Astrocyte of the hippocampus (primary cell): ENCODE measurements at places on chromosomes 3 and 15.
A peak's percentile ranks its signal among the peaks of the same experiment; 100 is the strongest.

DNA sequence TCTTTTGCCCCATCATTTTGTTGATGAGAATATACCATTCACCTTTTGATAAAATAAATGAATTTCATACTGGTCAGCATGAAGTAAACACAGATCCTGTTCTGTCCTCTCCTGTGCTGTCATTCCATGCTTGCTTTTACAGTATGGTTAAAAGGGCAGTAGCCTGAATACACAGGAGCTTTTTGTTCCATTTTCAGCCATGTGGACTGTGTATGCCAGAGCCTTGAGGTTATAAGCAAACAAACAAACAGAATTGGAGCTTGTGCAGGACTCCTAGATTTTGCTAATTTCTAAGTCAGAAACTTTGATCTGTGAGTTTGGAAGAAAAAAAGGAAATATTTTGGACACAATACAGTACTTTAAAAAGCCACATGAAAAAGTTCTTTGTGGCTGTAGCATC is 91.9 kb downstream of the LRRC28 start:
- no peak for DNase-seq

- no peak for DNase-seq
Observed at GRCh38 chr3:100500320-100500880, 8.0 kb downstream of the TMEM45A start.

DNA sequence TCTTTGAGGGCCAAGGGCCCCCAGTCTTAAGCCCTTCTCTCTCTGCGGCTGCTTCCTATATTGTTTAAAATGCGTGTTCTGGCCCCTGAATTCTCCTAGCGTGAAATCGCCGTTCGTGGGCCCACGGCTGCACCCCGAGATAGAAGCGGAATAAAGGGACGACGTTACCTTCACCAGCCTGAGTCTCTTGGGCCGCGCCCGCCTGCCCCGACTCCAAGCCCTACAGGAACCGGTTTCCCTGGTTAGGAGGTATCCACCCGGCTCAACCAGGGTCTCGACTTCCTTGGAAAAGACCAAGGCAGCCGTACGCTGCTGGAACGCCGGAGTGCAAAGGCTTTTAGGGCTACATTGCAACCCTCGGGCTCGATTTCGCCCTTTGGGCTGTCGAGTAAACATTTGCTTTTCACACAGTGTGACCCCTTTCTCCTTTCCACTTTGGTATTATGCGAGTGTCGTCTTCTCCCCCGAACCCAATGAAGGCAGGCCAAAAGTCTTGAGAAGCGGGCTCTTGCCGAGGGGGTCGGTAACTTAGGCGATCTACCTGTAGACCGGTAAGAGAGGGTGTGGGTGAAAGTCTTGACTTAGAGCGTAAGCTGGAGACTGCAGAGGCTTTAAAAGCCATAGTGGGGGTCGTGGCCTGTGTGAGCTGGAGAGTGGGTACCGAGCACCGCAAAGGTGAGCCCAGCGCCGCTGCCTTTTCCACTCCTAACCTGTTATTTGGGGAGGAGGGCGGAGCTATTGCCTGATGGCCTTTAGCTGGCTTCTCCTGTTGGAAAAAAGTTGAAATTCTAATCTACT is 2.0 kb downstream of the TRIM71 start:
- DNase-seq: no peak

GRCh38 chr3:35537265-35537664 is 102.1 kb upstream of the ARPP21 start:
- DNase-seq: no peak

- DNase-seq: no peak
Observed at GRCh38 chr15:58463815-58464650, 32.2 kb downstream of the LIPC start.

DNA sequence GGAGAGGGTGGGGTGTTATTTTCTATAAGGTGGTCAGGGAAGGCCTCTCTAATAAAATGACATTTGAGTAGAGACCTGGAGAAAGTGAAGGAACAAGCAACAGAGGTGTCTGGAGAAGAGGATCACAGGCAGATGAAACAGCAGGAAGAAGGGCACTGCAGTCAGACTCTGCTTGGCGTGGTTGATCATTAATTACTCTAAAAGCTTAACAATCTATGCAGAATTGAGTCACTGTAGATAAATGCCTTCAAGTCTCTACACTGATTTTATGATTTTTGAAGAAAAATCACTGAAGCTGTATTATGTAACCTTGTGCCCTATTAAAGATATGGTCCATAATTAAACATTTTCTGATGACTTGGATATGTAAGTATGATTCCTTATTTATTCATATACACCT is 114.2 kb downstream of the TNIK start:
- no peak for DNase-seq

- DNase-seq: peak; percentile 3
Observed at GRCh38 chr3:176632925-176633324, 564.4 kb downstream of the TBL1XR1 start.

DNA sequence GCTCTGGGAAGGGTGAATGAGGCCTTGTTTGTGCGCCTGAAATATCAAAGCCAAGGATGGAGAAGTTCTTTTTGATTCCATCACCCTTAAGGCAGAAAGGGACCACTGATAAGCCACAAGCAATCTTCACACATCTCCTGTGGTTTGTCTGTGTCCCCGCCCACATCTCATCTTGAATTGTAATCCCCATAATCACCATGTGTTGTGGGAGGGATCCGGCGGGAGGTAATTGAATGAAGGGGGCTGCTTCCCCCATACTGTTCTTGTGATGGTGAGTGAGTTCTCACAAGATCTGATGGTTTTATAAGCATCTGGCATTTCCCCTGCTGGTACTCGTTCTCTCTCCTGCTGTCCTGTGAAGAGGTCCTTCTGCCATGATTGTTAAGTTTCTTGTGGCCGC is 329.6 kb upstream of the RGMA start:
- no peak for DNase-seq

- DNase-seq: peak; percentile 95
Observed at GRCh38 chr15:40379853-40380252, 2.7 kb upstream of the KNSTRN start.

DNA sequence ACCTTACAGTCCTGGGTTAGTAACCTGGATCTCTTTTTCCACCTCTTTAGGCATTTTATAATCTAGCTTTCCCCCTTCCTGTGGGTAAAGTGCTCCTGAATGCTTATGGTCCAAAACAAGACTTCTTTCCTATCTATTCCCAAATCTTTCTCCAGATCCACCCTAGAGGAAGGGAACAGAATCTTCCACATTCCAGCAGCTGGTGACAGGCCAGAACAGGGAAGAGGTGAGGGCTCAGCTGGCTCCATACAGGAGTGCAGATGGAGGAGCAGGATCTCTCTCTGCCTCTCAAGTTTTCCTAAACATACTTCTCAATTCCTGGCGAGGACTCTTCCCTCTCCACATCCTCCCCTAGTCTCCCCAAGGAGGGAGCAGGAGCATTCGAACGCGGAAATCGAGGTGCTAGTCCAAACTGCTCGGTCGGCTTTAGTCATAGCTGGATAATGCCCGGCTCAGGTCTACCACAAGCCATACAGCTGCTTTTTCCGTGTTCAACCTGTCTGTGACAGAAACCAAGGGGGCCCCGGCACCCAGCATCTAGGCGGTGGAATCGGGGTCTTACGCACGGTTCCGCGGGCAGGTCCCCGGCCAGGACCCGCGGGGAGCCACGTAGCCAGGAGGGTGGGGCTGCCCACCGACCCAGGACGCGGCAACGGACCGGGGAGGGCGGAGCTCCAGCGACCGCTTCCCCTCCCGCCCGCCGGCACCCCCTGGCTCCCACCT is 4.0 kb downstream of the RASSF1 start:
- DNase-seq: no peak

GRCh38 chr3:180776433-180776832 is 97.1 kb upstream of the CCDC39 start:
- no peak for DNase-seq

DNA sequence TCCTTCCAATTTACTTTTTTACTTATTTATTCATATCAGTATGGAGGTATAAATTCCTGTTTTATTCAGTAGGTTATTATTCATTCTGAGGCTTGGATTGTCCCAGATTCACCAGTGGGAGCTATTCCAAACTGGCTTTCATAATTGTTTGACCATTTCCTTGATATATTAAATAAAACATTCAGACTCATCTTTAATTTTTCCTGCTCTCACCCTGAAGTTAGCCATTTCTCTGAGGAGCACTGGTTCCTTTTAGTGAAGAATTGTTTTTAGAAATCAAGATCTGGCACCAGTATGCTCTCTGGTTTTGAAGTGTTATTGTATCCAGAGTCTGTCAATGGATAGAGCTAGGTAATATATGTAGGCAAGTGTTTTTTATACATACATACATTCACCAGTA is 66.9 kb upstream of the DCBLD2 start:
- DNase-seq: no peak

GRCh38 chr3:59546522-59546921 is 496.7 kb upstream of the CFAP20DC start:
- no peak for DNase-seq

DNA sequence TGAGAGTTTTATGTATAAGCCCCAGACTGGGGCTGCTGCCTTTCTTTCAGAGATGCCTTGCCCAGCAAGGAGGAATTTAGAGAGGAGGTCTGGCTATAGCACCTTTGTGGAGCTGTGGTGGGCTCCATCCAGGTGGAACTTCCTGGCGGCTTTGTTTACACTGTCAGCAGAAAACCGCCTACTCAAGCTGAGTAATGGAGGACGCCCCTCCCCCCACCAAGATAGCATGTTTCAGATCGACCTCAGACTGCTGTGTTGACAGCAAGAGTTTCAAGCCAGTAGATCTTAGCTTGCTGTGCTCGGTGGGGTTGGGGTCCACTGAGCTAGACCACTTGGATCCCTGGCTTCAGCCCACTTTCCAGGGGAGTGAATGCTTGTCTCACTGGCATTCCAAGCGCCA is 155.6 kb downstream of the STXBP5L start:
- DNase-seq: no peak

DNA sequence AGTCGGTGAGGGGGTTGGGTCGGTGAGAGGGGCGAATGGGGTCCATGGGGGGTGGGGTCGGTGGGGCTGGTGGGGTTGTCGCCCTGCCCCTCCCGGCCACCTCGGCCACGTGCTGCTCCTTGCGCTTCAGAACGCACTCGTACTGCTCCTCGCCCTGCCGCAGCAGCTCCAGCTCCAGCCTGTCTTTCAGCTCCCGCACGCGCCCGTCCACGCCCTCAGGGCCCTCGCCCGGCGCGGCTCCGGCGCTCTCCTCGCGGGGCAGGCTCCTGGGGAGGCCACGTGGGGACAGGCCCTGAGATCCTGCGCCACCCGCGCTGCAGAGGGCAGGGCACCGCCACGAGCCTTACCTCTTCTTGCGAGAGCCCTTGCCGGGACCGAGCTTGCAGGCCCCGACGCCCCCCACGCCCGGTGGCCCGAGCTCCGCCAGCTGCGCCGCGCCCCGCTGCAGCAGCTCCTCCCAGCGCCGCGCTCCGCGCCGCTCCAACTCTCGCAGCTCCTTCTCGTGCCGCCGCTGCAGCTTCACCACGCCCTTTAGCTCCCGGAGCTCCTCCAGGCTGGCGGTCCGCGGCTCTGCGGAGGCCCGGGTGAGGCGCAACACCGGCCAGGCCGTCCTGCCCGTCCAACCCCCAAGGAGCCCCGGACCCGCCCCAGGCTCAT is 8.2 kb upstream of the ANKRD63 start:
- peak; percentile 81 for DNase-seq

- no peak for DNase-seq
Observed at GRCh38 chr3:42503251-42503924, 945 bp downstream of the VIPR1 start.

- peak; percentile 25 for DNase-seq
Observed at GRCh38 chr15:92886042-92886537, 14.0 kb upstream of the CHD2 start.

DNA sequence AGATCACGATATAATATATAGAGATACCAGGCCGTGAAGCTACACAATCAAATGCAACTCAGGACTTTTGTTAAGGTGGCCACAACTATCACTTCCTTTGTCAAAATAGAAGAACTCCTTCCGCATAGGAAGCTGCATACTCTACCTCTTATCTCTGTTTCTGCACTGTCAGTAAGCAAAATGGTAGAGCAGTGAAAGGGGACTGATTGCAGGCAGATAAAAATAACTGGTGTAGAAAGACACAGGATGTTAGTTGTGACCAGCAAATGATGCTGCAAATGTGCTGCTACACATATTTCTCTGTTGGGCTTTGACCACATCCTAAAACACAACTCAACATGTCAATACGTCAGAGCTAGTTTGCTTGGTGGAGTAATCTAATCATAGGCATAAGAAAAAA is 16.3 kb upstream of the TRAT1 start:
- DNase-seq: no peak

- DNase-seq: no peak
Observed at GRCh38 chr3:188165596-188165995, 11.6 kb downstream of the LPP start.

DNA sequence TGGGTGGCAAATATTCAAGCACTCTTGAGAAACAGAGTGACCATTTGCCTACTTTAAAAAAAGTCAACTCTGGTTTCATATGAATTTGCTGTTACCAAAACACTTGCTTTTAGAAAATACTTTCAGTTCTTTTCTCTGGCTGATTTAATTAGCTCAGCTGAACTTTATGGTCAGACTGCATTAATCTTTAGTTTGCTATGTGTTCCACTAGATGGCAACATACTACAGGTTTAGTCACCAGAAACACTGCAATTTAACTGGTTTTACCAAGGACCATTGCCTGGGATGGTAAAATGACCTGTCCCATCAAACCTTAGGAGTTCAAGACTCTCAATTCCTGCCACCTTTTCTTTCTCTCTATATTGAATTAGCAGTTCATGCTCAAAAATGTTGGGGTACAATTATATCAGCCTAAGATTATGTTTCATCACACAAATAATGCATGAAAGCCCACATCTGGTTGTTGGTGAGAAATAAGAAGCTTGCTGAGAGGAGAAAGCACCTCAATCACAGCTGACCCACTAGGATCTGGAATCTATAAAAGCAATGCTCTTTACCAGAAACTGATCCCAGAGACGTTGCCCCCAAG is 14.2 kb downstream of the EIF4E3 start:
- peak; percentile 70 for DNase-seq

- peak; percentile 45 for DNase-seq
Observed at GRCh38 chr15:83106994-83107840, at the start of gene TM6SF1. Gene TM6SF1 (plus strand): TSS chr15:83107645. CDS start chr15:83107681, 36 bp downstream.

DNA sequence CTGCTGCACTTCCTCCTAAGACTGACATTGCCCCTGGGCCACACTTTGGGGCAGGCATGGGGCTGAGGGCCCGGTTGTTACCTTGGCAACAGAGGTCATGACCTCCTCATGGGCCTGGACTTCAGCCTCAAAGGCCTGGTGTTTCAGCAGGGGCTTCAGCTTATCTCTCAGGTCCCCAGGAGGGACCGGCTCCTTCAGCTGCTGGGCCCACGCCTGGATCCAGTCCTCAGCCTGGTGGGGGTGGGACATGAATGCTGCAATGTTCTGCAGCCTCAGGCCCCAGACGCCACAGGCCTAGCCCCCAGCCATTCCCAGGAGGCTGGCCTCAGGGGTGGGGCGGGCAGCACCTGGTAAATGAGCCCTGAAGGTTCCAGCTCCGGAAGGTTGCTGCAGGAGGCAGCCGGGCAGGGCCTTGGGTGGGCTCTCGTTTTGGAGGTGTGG is 27.6 kb downstream of the SPTBN5 start:
- DNase-seq: no peak

- DNase-seq: no peak
Observed at GRCh38 chr15:79169526-79170133, 79.0 kb upstream of the RASGRF1 start.

- DNase-seq: no peak
Observed at GRCh38 chr3:183327343-183327742, 74.3 kb downstream of the B3GNT5 start.

GRCh38 chr15:98412852-98413251 is 235.5 kb upstream of the IGF1R start:
- no peak for DNase-seq

GRCh38 chr15:36428102-36428845 is 151.2 kb upstream of the CDIN1 start:
- peak; percentile 85 for DNase-seq
